CD4-positive, alpha-beta T cell treated with Interleukin-17A for 1 hour (primary cell): ENCODE measurements at places on chromosomes 7 and 10.

GRCh38 chr7:136923111-136923667 is 54.7 kb downstream of the CHRM2 start:
- no peak for DNase-seq

DNA sequence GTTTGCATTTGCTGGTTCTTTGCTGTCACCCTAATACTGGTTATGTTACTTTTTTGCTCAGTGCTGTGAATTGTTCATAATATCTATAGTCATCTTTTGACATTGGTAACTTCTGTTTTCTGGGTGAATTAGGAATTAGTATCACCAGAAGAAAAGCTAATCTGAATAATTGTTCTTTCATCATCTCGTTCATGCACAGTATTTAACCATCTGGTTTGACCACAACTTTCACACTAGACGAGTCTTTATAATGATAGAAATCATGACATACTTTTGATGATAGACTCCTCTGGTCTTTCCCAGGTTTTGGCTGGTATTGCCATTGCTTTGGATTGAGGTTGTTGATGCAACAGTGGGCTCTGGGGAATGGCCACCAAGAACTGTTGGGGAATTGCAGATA is 25.1 kb downstream of the SGPL1 start:
- DNase-seq, result no peak

- DNase-seq, result no peak
Measured at GRCh38 chr10:121611393-121612159, 13.3 kb upstream of the FGFR2 start.

DNA sequence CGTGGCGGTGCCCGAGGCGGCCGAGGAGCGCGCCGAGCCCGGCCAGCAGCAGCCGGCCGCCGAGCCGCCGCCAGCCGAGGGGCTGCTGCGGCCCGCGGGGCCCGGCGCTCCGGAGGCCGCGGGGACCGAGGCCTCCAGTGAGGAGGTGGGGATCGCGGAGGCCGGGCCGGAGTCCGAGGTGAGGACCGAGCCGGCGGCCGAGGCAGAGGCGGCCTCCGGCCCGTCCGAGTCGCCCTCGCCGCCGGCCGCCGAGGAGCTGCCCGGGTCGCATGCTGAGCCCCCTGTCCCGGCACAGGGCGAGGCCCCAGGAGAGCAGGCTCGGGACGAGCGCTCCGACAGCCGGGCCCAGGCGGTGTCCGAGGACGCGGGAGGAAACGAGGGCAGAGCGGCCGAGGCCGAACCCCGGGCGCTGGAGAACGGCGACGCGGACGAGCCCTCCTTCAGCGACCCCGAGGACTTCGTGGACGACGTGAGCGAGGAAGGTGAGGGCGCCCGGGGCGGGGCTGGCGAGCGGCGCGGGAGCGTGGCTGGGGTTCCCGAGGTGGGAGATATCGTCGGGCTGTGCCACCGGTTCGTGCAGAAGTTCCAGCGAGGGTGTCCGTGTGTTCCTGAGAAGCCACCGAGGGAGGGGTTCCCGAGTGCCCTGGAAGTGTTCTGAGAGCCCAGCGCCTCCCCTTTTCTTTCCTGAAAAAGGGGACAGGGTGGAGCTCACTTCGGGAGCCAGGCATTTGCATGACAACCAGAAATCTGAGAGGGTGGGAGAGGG is 495 bp downstream of the EIF3B start:
- DNase-seq, result no peak

GRCh38 chr10:115674496-115674895 is 581.3 kb downstream of the ATRNL1 start:
- no peak for DNase-seq

GRCh38 chr7:133858311-133858710 is 268.8 kb upstream of the LRGUK start:
- DNase-seq, result no peak

- DNase-seq, result no peak
Measured at GRCh38 chr7:155950898-155951553, 138.8 kb upstream of the SHH start.

DNA sequence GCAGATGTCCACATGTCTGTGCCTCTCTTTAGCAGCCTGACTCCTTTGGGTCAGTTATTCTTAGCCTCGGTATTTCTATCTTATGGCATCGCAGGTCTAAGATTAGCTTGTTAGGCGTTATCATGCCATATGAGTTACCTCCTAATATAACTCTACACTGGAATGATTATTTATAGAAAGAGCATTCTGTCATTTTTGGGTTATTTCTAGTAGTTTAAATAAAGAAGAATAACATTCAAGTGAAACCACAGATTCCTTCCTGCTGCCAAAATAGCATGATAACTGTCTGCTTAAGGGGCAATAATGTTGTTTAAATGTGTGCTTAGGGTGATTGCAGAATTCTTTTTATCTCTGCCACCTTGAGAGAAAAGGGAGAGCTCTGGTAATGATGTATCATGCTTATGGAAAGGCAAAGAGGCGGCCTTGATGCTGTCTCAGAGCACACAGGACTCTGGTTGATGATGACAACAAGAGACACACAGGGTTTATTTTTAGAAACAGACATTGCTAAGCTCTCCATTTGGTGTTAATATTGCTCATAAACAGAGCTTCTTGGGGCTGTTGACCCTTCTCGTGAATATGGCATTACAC is 10.4 kb downstream of the HDAC9 start:
- DNase-seq, result no peak

DNA sequence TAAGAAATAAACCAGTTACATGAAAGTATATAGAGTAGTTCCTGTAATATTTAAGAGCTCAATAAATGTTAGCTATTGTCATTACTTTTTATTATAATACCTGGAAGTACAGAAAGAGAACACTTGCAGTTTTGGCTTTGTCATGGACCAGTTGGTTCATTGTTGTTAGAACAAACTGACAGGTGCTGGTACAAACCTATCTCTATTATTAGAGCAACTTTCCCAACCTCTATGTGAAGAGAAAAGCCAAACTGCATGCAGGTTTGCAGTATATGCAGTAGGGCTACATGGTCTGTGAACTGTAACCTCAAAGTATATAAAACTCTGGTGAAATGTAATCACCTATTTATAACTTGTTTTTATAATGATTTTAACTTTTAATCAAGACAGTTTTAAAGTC is 20.4 kb downstream of the DNAJC9 start:
- no peak for DNase-seq

DNA sequence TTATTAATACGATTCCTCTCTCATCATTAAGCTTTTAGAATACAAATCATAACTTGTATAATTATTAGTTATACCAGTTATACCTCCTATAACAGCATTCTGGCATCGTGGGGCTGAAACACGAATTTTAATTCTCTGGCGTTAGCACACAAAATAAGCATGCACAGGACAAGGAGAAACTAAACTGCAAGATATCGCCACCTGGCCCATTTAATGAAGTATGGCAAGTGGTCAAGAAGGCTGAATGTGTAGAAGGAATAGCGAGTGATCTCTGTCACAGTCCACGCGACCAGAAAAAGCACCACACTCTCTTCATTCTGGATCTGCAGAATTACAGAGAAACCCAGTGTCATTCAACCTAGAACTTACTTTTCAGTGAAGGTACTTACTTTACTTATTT is 18.1 kb downstream of the HACD1 start:
- peak; percentile 30 for DNase-seq

- DNase-seq, result peak; percentile 84
Measured at GRCh38 chr10:22630234-22631174, 83.9 kb downstream of the PIP4K2A start.

- no peak for DNase-seq
Measured at GRCh38 chr7:149254181-149254858, 7.7 kb upstream of the ZNF783 start.

DNA sequence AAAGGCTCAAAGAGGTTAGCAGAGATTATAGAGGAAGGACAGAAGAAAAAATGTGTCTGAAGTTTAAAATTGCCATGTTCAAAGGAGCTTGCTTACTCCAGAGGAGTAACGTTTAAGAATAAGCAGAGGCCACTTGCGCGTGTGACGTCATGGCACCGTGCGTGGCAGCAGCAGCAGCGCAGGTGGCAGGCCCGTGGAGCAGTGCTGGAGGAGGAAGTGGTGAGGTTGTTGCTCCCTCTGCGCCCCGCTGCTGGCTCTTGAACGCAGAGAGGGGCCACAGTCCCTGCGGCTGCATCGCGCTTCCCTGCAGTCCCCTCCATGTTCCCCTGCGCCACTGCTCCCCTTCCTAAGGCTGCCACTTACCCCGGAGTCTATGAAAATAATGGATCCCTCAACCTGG is 37.5 kb downstream of the GDI2 start:
- peak; percentile 82 for DNase-seq

- peak; percentile 31 for DNase-seq
Measured at GRCh38 chr7:142787783-142788182, 17.0 kb downstream of the PRSS2 start.

- no peak for DNase-seq
Measured at GRCh38 chr7:12297283-12298108, 86.4 kb downstream of the TMEM106B start.

- DNase-seq, result no peak
Measured at GRCh38 chr10:66167816-66168215, 758.0 kb upstream of the LRRTM3 start.

DNA sequence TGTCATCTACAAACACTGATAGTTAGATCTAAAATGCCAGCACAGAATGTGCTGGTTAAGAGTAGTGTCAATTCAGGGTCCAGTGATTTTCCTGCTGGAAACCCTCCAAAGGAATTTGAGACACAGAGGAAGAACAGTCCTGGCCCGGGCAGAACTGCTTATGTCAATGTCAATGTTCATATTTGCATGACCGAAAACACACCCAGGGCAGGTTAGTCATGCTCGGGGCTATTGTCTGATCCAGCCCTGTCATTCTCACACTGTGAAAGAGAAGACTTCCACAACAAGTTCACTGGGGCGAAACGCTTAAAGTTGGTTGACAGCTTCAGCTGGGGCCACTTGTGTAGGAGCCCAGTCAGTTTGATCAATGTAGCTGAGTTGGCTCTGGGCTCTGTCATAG is 139.3 kb downstream of the C1GALT1 start:
- no peak for DNase-seq

DNA sequence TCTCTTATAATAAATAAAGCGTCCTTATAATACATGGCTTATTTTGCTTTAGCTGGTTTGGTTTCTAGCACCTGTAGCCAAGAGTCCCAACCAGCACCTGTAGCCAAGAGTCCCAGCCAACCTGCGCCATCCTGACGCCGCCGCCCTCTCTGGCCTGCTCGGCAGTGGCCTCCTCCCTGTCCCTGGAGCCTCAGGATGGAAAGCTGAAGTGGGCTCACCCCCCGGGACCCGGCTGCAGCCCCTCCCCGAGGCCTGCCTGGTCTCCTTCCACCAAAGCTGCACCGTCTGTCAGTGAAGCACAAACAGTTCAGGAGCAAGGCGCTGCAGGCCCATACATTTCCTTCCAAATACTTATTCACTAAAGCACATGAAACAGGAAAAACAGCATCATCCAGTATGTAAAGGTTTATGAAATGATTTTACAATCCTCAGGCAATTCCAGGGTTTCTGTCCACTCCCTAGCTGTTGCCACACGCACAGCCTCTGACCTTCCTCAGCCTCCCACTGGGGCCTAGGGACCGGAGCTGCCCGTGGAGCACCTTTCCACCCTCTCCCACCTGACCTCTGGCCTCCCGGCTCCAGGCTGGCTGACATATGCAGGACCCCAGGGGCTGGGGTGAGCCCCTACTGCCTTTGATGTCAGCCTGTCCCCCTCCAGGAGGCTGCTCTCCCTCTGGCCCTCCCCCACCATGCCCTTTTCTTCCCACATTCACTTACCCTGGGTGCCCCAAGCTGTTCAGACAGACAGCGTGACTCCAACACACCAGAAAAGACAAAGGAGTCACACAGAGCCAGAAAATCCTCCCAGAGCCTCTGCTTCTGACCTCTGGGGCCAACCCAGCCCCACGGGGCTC is 149.6 kb upstream of the PPP2R2D start:
- no peak for DNase-seq

- no peak for DNase-seq
Measured at GRCh38 chr7:20454202-20454601, 123.5 kb downstream of the ITGB8 start.

GRCh38 chr7:78594156-78594555 is 795.6 kb downstream of the PHTF2 start:
- no peak for DNase-seq

- DNase-seq, result no peak
Measured at GRCh38 chr10:110786172-110786571, 85.6 kb upstream of the PDCD4 start.

- no peak for DNase-seq
Measured at GRCh38 chr7:114484226-114484625, 69.6 kb downstream of the FOXP2 start.

- no peak for DNase-seq
Measured at GRCh38 chr7:148662646-148663045, 36.1 kb upstream of the CUL1 start.

- DNase-seq, result no peak
Measured at GRCh38 chr10:21402606-21403083, 122.8 kb downstream of the SKIDA1 start.

- DNase-seq, result no peak
Measured at GRCh38 chr10:1266033-1266802, 210.0 kb downstream of the WDR37 start.

DNA sequence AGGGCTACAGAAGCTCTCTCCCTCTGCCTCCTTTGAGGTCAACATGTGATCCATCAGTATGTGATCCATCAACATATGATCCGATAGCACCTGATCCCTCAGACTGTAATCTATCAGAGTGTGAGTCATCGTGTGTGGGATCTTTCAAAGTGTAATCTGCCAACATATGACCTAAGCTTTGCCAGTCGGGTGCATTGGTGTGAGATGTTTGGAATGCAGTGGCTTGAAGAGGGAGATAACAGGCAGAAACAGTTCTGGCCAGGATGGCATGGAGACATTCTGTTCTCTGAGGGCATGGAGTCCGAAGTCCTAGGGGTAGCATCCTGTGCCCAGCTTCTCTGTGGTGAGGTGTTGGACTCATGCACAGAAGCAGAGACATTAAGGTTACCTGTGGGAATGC is 217.7 kb upstream of the ETV1 start:
- DNase-seq, result no peak
